ENCODE measurements at places on chromosomes 11 and 22.

DNA sequence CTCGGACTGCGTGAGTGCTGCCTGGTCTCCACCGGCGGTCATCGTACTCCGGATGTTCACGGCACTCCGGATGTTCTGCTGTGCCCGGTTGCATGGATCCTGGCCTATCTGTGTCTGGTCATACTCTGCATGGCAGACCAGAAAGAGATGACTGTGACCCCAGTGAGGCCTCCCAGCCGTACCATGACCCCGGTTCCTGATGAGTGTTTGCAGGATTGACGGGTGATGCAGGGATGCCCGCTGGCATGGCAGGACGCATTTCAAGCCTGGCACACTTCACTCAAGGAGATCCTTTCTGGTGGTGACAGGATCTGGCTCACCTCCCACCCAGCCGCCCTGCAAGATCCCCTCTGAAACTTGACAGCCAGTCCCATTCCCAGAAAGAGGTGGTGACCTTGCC lies 6.3 kb downstream of the GLB1L2 start:
- no peak for DNase-seq

DNA sequence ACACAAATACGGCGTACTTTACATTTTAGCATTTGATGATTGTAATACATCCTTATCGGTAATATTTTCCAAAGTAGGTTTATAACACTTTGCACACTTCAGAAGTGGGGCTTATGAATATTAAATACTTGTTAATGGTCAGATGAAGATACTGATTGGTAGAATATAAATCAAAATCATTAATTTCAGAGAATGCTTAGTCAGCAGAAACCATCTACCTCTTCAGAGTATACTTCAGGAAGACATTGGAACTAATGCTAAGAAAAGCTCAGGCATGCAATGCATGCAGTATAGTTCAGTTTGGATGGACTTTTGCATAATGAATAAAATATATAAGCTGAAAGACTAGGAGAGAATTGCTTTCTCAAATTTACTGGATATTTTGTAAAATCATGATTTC lies 19.7 kb upstream of the TECTA start:
- DNase-seq = no peak

DNA sequence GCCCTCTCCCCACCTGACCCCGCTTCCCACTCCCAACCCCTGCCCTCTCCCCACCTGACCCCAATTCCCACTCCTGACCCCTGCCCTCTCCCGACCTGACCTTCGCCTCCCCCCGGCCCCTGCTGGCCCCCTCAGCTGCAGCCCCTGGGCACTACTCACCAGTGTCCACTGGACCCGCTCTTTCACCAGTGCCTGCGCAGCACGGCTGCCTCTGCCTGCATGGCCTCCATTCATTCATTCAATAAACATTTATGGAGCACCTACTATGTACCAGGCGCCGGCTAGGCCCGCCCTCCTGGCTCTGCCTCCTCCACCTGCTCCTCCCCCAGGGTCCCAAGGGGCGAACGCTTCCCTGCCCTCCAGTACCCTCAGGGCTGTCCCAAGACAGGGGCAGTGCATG lies 42.6 kb downstream of the ELFN2 start:
- DNase-seq = no peak

- DNase-seq = no peak
These were observed 140.0 kb downstream of the LRRC4C start for GRCh38 chr11:41319434-41319833.

GRCh38 chr22:26406118-26406517 lies 22.9 kb upstream of the ASPHD2 start:
- DNase-seq = no peak
